ENCODE measurements at places on chromosomes 11 and 22. TPM values are rescaled to one million over a fixed set of nuclear protein-coding genes. Genes with fewer than 3 reads are reported as not detected.

OR52E8 gene
- not detected for total RNA-seq

KCTD14 gene
- total RNA-seq, result 0.48 TPM

LUZP2 gene
- total RNA-seq, result under 0.01 TPM

PHETA2 gene
- total RNA-seq, result 14.6 TPM

EXPH5 gene
- total RNA-seq, result under 0.01 TPM
